Stimulated activated CD8-positive, alpha-beta memory T cell treated with anti-CD3 and anti-CD28 coated beads, Interleukin-4, amount 100 ng/mL, for 24 hours (primary cell): ENCODE measurements at places on chromosomes 4 and X.

DNA sequence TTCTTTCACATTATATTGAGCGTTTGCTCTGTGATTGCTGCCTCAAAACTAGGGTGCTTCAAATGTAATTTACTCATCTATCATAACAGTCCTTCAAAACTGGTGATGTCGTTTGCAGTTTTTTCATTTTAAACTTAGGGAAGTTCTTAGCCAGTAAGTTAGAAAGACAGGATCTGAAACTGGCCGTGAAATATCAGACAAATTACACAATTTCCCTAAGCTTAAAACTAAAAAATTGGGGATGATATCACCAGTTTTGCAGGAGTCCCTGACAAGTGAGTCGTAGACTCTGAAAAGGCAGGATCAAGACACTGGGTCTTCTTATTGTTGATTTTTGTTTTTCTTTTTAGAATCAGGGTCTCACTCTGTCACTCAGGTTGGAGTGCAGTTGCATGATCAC, 44.8 kb downstream of the MOB1B start:
- no peak for DNase-seq

DNA sequence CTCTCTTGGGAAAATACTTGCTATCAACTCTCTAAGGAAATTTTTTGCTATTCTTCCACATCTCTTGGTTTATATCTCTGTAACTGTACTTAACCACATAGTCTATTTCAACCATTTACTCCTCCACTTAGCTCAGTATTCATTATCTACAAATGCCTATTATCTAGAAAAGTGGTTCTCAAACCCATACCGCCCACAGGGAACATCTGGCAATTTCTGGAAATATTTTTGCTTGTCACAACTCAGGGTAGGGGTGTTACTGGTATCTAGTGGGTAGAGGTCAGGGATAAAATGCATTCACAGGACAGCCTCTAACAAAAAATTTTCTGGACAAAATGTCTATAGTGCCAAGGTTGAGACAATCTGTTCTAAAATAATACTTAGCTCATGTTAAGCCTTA, 14.4 kb downstream of the ATRX start:
- DNase-seq = no peak

DNA sequence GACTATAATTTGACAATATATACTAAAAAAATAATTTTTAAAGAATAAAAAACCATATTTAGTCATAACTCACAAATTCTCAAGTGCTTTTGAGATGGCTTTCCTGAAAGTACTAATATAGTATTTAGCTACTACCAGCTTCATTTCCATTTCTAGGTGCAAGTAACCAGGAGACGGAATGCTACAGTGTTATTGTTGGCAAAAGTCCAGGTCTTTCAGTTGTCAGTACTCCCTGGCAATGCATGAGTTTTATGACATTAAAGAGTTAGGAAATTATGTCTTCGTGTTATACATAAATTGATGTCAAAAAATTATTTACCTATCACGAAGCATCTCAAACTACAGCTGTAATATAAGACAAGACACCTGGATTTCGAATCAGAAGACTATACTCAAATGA, 45.0 kb downstream of the TMEM47 start:
- DNase-seq = no peak

- DNase-seq = no peak
Observed at GRCh38 chrX:109393859-109394258, 88.0 kb downstream of the GUCY2F start.

- no peak for DNase-seq
Observed at GRCh38 chr4:71272976-71273375, 65.8 kb upstream of the SLC4A4 start.
